ENCODE measurements at places on chromosomes 5 and 9. TPM values are rescaled to one million over a fixed set of nuclear protein-coding genes. Genes with fewer than 3 reads are reported as not detected.
A peak's percentile ranks its signal among the peaks of the same experiment; 100 is the strongest.

MUSK gene
- not detected for total RNA-seq

DNA sequence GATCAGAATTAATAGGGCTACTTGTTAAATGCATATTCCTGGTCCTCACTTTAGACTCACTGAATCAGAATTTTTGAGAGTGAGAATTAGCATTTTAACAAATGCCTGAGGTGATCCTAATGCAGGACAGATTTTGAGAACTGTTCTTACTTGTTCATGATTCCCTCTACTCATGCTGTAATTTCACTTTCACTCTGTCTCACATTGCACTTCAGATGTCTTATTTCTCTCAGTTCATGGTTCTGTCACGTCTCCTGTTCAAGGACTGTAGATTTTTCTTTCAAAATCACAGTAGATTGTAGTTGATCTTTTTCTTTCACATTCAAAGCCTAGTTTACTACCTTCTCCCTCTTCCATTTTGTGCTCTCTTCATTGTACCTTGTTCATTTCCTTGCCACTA, 54.3 kb downstream of the ADGRV1 start:
- no peak overlapping the region for H3K27ac ChIP-seq
- no peak overlapping the region for H3K4me3 ChIP-seq
- DNase-seq, result no peak
- peaks cover 52% of the 10 kb centered on the region for H3K27me3 ChIP-seq
- peaks cover 10% of the 10 kb centered on the region for H3K4me1 ChIP-seq
- H3K36me3 ChIP-seq, result no peaks in the 10 kb centered on the region

DNA sequence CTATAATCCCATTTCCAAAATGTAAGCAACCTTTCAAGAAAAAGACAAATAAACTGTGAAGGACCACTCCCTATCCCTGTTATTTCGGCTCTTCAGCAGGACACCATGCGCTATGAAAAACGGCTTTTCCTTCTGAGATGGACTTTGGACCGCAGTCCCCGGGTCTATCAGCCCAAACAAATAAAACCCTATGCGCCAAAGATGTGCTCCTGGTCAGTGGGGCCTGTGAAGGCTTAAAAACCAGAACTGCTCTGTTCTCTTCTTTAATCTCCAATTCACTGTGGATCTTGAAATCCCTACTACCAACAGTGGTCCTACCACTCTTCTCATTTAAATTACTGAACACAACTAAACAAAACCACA, 33.3 kb downstream of the RAPGEF1 start:
- H3K36me3 ChIP-seq, result no peaks in the 10 kb centered on the region
- no peak overlapping the region for H3K4me3 ChIP-seq
- no peak overlapping the region for H3K27ac ChIP-seq

DNA sequence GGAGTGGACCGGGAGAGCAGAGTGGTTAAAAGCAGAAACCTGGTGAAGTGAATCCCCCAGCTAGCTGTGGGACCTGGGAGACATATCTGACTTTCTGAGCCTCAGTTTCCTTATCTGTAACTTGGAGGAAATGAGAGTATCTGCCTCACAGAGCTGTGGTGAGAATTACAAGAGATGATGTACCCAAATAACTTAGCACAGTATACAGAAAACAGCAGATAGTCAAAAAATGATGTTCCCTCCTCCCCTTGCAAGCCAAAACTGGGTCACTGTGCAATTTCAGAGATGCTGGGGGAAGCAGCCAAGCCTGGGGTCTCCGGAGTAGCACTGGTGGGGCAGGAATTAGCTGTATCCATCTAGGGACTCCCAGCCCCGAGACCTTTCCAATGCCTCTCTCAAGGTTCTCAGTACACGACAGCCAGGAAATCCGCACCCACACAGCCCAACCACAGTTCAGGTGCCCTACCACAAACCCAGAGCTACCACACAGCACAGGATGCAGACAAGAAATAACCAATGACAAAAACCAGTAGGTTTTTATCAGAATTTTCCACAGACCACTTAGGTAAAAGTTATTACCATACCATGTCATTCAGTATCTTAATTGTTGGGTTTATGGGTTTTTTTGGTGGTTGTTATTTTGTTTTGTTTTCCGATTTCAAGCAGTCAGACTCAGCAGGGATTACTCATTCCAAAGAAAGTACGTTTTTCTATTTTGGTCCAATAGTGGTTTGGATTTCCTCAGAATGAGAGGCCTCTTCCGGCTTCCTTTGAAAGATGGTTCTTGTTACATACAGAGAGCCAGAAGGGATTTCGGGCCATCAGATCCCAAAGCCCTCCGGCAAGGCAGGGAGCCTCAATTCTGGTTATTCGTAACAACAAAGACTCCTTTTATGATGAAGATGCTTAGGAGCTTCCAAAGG, 4.9 kb upstream of the HRH2 start:
- H3K27ac ChIP-seq, result no peak overlapping the region
- no peaks in the 10 kb centered on the region for H3K36me3 ChIP-seq
- no peak overlapping the region for H3K4me3 ChIP-seq

DNA sequence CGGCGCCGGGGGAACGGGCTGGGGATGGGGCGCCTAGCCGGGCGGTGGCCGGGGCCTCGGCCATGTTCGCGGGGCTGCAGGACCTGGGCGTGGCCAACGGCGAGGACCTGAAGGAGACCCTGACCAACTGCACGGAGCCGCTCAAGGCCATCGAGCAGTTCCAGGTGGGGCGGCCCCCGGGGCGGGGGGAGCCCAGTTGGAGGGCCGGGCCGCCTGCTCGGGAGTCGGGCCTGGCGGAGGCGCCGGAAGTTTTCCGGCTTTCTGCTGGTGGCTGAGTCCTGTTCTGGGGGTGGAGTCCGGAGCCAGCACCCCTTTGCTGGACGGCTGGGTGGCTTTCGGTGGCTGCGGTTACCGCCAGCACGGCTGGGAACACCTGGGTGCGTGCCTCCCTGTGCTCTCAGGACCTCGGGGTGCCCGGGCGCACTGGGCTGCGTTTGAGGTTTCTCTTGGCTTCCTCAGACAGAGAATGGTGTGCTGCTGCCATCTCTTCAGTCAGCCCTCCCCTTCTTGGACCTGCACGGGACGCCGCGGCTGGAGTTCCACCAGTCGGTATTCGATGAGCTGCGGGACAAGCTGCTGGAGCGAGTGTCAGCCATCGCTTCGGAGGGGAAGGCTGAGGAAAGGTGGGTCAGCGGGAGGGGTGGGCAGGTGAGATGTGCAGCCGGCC, 454 bp downstream of the NELFB start:
- no peaks in the 10 kb centered on the region for H3K27me3 ChIP-seq
- H3K4me3 ChIP-seq, result peak overlapping the region; percentile 80
- DNase-seq, result peak; percentile 49
- H3K36me3 ChIP-seq, result peaks cover 42% of the 10 kb centered on the region
- H3K4me1 ChIP-seq, result no peaks in the 10 kb centered on the region

DNA sequence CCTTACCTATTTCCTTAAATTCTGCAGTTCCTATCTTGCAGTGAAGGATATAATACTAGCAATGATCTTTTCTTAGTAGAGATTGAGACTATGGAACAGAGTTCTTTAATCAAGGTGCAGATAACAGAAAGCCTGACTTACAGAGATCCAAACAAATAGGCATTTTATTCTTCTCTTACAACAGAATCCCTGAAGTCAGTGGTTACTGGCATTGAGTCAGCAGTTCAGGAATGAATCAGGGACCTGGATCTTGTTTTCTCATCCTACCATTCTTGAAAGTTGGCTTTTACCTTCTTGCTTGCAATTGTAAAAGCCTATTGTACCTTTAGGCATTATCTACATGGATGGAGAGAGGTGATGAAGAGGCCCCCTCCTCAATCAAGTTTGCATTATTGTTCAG, 47.5 kb upstream of the TLE4 start:
- H3K27me3 ChIP-seq, result no peaks in the 10 kb centered on the region
- no peaks in the 10 kb centered on the region for H3K4me1 ChIP-seq
- no peak for DNase-seq
- no peak overlapping the region for H3K4me3 ChIP-seq
- H3K27ac ChIP-seq, result no peak overlapping the region
- no peaks in the 10 kb centered on the region for H3K36me3 ChIP-seq

DNA sequence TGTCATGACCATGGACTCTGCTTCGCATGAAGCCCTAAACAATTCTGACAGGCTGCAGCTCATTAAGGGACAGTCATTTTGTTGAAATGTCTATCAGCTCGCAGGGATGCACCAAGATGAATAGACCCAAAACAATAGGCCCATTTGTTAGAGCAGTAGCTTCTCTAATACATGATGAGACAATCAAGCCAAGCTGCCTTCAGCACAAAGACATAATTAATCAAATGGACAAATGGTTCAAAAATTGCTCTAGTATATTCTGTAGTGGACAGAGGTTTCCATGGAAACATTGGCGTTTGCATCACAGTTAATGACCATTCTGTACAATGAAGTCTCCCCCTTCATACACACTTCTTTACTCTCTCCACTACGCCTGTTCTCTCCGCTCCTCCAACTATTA, 274.6 kb downstream of the ANXA1 start:
- no peaks in the 10 kb centered on the region for H3K36me3 ChIP-seq
- DNase-seq, result no peak
- H3K27ac ChIP-seq, result no peak overlapping the region
- no peak overlapping the region for H3K4me3 ChIP-seq
- no peaks in the 10 kb centered on the region for H3K27me3 ChIP-seq

DNA sequence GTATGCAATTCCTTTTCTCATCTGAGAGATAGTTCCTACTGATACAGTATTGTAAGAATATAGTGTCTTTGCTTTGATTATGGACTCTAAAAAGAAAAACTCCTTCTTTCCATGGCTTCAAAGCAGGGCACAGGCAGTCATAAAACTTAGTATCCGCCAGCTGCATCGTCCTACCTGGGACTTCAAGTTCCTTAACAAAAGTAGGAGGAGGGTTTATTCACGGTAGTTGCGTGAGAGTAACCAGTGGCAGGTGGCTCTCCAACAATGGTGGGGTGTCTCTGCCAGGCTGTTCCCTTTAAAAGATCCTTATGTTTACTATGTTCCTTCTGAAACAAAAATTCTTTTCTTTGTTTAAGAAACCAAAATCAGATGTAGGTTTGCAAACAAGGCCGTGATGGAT, 173.5 kb upstream of the DMAC1 start:
- H3K4me3 ChIP-seq, result no peak overlapping the region
- no peaks in the 10 kb centered on the region for H3K4me1 ChIP-seq

GFPT2 gene
- total RNA-seq, result 0.12 TPM

DNA sequence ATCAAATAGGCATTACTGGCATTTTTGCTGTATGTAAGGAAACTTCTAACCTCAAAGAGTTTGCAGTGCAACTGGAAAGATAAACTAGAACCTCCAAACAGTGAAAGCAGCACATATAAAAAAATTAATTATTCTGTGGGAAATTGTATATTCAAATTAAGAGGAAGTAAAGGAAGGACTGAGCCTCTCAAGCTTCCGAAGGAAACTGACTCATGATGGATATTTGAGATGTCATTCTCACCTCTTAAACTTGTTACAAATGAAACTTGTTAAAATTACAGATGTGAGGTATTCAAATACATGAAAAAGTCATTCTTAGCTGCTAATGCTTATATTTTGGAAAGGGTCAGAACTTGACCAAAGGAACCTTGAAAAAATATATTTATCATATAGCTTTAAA, 538.7 kb downstream of the PDE4D start:
- no peak overlapping the region for H3K27ac ChIP-seq
- H3K4me3 ChIP-seq, result no peak overlapping the region
- peaks cover 9% of the 10 kb centered on the region for H3K4me1 ChIP-seq
- H3K27me3 ChIP-seq, result no peaks in the 10 kb centered on the region
- DNase-seq, result no peak

DNA sequence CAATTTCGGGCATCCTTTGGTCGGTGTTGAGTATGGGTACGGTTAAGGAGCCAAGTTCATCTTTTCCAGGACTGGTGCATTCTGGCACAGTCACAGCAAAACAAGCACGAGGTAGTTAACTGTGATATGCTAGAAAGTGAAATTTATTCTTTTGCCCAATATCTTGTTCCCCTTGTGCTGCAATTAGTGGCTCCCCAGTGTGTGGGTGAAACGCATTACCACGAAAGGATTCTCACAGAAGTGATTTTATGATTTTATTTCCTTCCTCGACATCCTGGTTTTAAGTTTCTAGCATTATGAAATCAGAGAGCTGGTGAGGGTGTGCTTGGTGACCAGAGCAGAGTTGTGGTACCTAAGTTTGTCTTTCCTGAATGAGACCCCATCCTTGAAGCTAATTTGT, 1.5 kb downstream of the FRMPD1 start:
- no peak for DNase-seq
- no peak overlapping the region for H3K4me3 ChIP-seq
- peaks cover 88% of the 10 kb centered on the region for H3K27me3 ChIP-seq

DNA sequence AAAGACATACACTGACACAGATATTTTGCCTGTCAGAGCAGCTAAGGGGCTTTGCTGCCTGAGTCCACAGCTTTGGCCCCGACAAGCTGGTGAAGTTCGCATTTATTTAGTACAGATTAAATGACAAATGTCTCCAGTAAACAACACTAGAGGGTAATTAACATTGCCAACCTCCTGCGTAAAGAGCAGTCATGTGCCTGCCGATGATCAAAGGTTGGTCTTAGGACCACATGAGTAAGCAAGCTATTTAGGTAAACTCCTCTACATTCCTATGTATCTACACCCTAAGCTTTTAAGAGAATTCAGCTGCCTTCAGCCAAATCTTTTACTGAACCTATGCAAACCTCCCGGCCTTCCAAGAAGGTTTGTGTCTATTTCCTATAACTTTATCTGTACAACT, 73.0 kb upstream of the PJA2 start:
- H3K27me3 ChIP-seq, result no peaks in the 10 kb centered on the region
- no peak for DNase-seq
- no peaks in the 10 kb centered on the region for H3K4me1 ChIP-seq
- H3K27ac ChIP-seq, result no peak overlapping the region
- H3K4me3 ChIP-seq, result no peak overlapping the region

DNA sequence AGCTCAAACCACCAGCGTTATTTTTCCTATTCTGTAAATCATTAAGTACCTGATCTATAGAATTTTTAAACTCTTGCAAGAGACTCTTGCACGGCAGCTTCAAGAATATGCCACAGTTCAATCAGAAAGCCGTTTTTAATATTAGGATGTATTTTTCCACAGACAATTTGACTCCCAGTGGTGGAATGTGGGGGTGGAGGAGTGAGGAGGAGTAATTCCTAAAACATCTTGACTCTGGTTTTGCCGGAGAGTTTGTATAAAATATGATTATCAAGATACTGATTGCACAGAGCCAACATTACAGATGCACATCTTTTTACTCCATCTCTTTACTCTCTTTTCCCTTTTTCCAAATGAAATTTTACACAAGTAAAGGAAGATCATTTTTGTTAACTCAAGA, 288.3 kb downstream of the ENC1 start:
- H3K4me1 ChIP-seq, result peaks cover 23% of the 10 kb centered on the region
- no peak overlapping the region for H3K27ac ChIP-seq
- H3K36me3 ChIP-seq, result no peaks in the 10 kb centered on the region
- no peak overlapping the region for H3K4me3 ChIP-seq
- H3K27me3 ChIP-seq, result no peaks in the 10 kb centered on the region

DNA sequence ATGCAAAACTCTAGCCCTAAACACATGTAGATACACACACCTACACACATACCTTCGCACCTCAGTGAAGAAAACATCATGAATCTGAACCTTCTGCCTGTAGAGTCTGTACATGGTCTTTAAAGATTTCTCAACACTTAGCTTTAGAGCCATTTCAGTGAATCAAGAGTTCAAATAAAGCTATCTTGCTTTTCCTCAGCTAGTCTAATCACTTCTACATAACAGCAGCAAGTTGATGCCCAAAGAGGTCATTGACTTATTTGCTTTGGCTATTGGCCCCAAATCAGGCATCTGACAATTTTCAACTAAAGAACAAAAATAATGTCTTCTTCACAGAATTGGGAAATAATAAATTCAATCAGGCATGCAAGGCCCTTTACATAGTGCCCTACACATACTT, 127.9 kb upstream of the SGCD start:
- H3K4me3 ChIP-seq, result no peak overlapping the region
- H3K4me1 ChIP-seq, result no peaks in the 10 kb centered on the region
- no peaks in the 10 kb centered on the region for H3K36me3 ChIP-seq
- H3K27ac ChIP-seq, result no peak overlapping the region
- no peak for DNase-seq

TLR4 gene
- 0.12 TPM for total RNA-seq

EGFL7 gene
- total RNA-seq, result 1.3 TPM
